ENCODE measurements at places on chromosomes 7 and 10.

DNA sequence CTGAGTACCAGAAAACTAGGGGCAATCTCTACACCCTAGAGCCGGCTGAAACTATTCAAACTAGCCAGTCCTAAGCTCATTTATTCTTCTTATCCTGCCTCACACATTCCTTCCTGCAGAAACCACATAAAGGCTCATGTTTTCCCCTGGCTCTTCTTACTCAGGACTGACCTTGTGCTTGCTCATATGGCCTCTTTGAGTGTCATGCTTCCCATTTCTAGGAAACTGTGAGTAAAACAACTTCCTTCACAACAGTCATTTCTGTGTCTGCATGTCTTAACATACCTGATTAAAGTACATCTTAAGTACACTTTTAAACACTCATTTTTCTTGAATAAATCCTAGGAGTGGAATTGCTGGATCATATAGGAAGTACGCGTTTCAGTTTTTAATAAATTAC, 52.3 kb upstream of the KIAA1217 start:
- DNase-seq, result no peak

DNA sequence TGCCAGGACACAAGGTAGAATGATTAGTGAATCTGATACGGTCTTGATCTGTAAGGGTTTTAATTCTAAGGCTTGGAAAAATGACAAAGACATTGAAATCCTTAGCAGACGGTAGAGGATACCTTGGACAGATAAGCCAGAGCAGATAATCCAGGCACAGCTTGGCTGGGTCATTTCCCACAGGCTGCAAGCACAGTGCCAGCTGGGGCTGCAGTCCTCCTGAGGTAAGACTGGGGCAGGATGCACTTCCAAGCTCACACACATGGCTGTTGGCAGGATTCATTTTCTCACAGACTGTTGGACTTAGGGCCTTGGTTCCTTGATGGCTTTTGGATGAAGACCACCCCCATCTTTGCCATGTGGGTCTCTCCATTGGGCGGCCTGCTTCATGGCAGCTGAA, 63.2 kb upstream of the BMPER start:
- DNase-seq, result no peak

GRCh38 chr7:2015251-2015871, 217.4 kb downstream of the MAD1L1 start:
- DNase-seq, result no peak

DNA sequence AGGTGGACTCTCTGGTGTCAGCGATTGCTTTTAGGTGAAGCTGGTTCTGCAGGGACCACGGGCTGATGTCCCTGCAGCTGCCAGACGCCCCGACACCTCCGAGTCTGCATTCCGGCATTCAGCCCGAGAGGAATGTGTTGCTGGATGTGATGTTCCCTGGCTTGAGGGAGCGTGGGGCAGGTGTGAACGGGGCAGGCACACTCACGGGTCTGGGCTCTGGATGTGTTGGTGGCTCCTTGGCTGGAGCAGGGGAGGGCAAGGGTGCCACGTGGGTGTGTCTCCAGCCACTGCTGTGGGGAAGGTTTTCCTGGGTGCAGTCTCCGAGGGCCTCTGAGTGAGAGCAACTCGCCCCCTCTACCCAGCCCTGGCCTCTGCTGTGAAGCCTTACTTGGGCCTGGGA, 140.5 kb downstream of the CAMK1D start:
- DNase-seq, result no peak

DNA sequence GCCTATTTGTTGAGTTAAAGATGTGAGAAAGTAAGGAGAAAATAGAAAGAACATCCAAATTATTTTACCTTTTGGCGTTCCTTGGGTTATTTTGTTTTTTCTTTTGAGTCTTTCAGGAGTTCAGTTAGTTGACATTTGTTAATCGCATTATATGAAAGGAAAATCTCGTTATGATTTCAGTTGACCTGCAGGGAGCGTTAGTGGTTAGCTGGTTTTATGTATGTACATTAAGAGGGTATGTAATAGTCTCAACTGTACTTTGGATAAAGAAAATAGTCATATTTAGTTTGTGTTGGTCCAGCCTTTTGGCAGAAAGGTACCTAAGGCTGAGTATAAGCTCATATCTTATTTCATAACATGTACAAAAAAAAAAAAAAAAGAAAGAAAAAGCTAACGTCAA, 4.0 kb downstream of the BMPER start:
- no peak for DNase-seq

- DNase-seq, result peak; percentile 28
Observed at GRCh38 chr7:119175911-119176627, 951.6 kb downstream of the ANKRD7 start.

DNA sequence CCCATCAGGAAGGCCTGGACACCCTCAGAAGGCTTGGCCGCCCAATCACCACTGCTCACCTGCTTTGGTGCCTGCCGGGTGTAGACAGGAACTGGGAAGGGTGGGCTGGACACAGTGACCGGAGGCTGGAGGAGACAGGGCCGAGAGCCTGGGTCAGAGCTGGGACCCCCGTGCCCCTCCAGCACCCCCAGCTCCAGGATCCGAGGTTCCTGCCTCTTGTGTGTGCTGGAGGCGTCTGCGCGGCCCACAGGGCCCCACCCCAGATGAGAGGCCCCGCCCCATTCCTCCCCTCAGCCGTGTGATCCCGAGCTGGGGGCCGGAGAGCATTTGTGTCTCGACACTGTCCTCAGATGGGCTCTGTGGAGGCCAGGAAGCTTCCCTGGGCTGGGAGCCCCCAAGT, 9.4 kb downstream of the ADAM8 start:
- no peak for DNase-seq

DNA sequence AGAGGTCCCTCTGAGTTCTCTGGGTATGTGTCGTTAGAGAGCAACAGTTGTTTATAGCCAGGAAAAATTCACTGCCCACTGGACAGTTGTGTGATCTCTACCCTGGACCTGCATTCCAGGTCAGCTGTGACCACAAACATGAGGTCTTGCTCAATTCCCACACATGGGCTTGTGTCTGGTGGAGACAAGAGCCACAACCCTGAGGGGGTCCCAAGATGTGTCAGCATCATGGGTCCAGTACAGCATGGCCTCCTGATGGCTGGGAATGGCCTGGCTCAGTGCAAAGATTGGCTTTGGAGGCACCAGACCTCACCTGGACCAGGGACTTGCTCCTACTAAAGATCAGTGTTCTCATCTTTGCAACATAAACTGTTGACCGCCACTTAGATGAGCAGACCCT, 751.6 kb downstream of the GRID1 start:
- DNase-seq, result no peak

DNA sequence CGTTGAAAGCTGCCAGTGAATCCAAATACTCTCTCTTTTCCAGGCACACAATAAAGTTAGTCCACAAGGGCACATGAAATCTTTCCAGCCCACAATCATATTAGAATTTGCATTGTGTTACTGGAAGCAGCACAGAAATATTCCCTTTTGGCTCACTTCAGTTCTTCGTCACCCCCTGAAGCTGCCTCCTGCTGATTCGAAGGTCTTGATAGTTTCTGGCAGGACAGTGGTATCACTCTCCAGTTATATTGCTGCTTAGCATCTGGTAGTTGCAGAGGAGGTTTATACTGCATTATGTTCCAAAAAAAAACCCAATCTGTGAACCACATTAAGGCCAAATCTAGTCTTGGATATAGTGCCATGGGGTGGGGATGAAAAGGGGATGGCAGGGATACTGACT, 253.2 kb downstream of the BICC1 start:
- no peak for DNase-seq

- no peak for DNase-seq
Observed at GRCh38 chr7:64078699-64078994, 33.4 kb downstream of the ZNF727 start.

GRCh38 chr10:62817121-62817765, 1.1 kb upstream of the EGR2 start:
- peak; percentile 32 for DNase-seq

GRCh38 chr10:127899766-127900387, 7.0 kb upstream of the PTPRE start:
- DNase-seq, result peak; percentile 74

DNA sequence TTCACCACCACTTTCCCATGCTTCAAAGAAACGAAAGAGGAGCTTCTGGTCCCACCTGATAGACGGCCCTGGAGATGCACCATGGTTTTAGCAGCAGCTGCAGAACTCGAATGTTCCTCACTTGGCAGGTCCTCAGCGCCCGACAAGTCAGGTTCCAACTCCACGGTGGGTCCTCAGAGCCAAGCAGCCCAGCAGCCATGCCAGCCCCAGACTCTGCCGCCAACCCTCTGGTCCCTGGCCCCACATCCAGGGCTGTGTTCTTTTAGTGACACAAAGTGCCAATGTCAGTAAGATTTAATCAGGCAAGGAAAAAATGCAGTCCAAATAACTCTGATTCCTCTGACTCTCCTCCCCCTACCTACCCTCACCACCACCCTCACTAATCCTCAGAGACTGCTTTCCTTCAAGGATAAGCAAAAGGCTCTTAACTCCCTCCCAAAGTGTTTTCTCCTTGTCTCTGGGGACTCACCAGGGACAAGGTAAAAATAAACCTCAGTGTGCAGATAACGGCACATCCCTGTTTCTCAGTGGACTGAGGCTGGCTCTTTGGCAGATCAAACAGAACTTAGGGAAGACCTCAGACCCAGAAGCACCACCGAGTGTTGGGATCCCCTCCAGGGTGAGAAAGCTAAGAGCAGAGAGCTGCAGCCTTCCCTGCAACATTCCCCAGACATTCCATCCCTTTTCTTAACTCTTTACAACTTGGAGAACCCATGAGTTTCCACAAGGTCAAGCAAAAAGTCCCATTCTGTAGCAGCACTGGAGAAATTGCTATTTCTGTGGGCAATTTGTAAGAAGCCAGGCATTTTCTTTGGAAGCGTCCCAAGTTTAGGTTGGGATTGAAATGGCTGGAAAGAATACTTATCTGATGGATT, 358.9 kb downstream of the FRMD4A start:
- DNase-seq, result no peak

DNA sequence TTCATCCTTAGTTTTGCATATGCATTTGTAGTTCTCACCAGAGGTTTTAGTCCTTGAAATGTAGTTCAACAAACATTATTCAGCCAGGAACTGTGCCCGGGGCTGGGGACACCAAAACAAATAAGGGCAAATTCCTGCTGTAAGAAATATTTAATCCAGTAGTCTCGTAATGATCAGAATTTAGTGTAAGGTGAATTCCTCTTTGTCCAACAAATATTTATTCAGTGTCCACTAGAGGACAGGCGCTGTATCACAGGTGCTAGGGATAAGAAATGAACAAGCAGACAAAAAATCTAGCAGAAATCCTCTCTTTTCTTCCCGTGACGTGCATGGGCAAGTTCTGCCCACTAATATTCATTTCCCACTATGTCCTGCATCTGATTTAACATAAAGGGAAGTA, 17.6 kb downstream of the LGI1 start:
- DNase-seq, result no peak

DNA sequence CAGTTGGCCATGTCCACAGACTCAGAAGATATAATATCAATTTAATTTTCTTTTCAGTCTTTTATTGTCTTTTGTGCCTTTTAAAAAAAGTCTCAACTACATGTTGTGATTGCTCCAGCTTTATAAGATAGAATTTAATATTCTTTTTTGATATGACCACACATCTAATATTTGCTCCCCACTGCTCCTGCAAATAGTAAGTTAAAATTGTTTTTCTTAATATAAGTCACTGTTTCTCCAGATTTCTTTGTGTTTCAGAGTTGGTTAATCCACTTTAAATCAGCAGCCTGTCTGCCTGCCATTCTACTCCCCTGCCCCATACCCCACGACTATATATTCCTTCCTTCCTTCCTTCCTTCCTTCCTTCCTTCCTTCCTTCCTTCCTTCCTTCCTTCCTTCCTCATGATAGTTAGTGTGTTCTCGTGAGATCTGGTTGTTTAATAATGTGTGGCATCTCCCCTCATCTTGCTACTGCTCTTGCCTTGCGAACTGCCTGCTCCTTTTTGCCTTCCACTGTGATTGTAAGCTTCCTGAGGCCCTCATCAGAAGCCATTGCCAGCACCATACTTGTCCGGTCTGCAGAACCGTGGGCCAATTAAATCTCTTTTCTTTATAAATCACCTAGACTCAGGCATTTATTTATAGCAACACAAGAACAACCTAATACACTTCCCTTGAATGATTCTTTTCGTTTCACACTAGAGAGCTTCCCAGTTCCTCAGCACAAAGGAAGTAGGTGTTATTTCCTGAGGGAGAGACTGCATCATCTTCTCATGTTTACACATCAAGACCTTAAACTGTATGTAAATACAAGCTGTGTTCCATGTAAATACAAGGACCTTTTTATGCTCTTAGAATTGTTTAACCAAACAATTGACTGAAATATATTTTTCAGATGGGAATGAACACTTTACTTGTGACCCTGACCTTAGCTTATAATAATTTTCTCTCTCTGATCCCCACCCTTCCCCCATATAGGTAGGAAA, 24.5 kb downstream of the TAS2R16 start:
- DNase-seq, result no peak

- DNase-seq, result no peak
Observed at GRCh38 chr7:12851841-12852240, 164.4 kb downstream of the ARL4A start.

- DNase-seq, result peak; percentile 58
Observed at GRCh38 chr7:38671911-38672905, 41.0 kb upstream of the AMPH start.

DNA sequence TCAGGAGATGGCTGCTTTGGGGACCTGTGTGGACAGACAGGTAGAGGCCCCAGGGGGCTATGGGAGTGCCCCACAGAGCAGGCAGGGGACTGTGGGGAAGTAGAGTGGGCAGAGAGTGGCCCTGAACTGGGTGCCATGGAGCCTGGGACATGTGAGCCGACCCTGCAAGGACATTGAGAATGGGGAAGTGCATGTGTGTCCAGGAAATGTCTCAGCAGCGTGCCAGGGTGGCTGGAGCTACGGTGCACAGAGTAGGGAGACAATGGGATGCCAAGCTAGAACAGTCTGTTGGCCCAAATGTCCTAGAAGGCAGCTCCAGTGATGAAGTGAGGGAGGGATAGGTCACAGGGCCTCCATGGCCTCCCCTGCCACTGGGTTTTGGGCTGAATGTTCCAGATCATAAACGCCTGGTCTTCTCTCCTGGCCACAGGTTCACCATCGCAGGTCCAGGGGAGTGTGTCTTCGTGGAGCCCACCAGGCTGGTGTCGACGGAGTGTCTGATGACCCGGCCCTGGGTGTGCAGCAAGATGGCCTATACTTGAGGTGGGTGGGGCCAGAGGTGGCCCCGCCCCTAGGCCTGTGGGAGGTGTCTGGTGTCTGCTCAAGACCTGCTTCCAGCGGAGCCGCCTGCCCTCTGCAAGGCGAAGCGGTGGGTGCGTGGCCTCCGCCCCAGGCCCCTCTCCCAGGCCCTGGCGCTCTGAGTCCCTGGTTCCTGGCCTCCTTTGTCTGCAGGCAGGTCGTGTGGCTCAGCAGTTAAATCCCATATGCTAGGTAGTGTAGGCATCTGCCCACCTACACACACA, 20.5 kb downstream of the CLEC2L start:
- DNase-seq, result peak; percentile 11

DNA sequence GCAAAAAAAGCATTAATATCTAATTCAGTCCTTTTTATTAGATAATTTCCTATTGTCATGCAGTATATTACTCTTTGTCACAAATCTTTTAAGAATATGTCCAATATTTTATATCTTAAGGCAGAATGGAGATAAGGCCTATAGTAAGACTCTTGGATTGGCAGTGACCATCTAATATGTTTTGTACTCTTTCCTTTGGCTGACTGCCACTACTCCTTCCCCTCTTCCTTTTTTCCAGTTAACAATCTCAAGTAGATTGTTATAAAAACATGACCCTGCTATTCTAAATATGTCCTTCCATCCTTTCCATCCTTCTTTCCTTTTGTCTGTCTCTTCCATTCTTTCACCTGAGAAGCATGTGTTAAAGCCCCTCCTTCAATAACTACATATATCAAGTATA, 92.8 kb upstream of the TMEM168 start:
- DNase-seq, result no peak

Data from CD14-positive monocyte (primary cell).